ENCODE measurements at places on chromosomes 2 and 18.
A peak's percentile ranks its signal among the peaks of the same experiment; 100 is the strongest.

- no peak for DNase-seq
Measured at GRCh38 chr2:152511981-152512380, 177.0 kb downstream of the FMNL2 start.

DNA sequence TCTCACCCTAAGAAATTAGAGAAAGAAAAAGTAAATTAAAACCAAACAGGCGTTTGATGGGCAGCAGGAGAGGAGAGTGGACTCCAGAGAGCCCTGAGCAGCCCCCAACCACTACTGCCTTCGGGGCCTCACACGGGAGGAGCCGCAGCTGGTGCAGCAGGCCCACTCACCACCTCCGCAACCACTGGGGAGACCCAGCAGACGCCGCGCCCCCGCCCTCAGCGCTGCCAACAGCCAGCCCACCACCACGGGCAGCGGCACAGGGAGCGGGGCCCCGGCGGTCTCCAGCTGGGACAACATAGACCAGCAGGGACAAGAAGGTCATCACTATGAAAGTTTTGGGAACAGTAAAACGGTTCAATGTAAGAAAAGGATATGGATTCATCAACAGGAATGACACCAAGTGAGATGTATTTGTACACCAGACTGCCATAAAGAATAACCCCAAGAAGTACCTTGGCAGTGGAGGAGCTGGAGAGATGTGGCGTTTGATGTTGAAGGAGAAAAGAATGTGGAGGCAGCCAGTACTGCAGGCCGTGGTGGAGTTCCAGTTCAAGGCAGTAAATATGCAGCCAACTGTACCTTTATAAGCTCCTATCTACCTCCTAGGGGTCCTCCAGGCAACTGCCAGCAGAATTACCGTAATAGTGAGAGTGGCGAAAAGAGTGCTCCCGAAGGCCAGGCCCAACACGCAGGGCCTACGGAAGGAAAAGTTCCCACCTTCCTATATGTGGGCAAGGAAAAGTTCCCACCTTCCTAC, 76.5 kb downstream of the OLA1 start:
- DNase-seq: no peak

DNA sequence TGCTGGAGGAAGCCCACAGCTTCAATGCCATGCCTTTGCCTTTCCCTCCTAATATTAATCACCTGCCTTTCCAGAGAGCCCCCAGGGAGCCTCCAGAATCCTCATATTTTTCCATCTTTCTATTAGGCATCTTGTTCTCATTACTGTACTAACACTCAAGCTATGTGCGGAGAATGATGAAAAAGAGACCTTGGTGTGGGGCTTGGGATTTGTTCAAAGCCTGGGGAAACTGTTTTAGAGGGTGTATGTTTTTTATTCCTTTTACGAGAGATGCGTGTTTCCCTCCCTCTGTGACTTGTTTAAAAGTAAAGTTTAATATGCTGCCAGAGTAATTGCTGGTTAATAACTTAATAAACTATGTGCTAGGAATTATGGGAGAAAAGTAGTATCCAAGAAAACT, 102.4 kb upstream of the ZFP36L2 start:
- DNase-seq: no peak

DNA sequence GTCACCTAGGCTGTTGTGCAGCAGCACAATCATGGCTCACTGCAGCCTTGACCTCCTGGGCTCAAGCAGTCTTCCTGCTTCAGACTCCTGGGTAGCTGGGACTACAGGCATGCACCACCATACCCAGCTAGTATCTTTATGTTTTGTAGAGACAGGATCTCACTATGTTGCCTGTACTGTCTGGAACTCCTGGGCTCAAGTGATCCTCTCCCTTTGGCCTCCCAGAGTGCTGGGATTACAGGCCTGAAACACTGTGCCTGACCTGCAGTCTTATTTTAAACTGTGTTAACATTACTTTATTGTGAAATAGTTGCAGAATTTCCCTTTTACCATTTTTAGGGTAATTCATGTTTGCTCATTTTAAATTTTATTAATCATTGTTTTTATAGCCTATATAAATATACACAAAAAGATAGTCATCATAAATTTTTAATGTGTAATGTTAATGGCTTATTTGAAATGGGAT, 24.6 kb downstream of the EML4 start:
- DNase-seq: no peak

- no peak for DNase-seq
Measured at GRCh38 chr2:68850524-68850923, 20.7 kb downstream of the BMP10 start.

DNA sequence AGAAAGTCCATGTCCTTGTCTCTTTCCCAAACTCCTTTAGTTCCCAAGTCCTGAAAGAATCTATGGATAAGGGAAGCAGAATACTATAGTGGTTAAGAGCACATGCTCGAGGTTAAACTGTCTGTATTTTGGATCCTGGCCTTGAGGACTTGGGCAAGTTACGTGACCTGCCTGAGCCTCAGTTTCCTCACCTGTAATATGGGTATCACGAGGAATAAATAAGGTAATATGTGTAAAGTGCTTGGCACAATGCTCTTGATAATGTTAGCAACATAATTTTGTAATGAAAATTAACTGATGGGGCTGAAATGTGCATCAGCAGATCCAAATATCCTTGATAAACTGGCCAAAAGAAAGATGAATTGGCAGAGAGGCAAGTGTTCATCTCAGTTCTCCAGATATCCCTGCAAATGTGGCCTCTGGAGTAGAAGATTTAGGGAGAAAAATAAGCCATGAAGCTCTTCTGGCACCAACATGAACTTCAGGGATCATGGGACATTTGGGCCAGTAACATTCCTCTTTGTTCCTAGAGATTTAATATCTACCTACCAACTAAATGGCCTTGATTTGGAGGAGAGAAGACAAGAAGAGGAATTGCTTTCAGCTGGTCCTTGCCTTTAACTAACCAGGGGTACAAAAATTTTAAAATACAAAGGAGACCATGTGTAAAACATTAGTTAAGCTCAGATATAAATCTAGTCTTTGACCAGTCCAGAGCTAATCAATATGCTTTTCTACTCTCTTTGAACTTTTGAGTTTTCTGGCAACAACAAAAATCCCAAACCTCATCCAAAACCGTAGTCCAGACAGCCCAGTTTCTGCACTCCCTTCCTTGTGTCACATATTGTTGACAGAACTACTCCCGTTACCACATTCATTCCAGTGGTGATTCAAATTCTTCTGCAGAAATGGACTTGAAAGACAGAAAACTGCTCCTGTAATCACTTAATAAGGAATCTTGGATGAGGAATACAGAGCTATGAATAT, 52.7 kb upstream of the EML4 start:
- DNase-seq: no peak

GRCh38 chr2:198098918-198099317, 294.5 kb downstream of the PLCL1 start:
- no peak for DNase-seq

DNA sequence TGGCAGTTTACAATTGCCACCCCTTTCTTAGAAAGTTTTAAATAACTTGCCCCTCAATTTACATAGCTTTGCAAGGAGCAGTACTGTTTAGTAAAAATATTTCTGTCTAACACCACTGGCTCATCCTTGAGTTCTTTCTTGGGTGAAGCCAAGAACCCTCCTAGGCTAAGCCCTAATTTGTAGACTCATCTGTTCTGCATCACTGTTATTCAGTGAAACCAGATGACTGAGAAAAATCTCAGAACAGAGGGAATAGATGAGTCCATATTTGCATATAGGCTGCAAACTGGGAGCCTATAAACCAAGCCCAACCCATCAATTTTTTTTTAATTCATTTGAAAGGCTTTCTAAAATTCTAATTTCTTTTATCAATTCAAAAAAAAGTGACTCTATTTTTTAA, 161.4 kb upstream of the TFPI start:
- DNase-seq: no peak

DNA sequence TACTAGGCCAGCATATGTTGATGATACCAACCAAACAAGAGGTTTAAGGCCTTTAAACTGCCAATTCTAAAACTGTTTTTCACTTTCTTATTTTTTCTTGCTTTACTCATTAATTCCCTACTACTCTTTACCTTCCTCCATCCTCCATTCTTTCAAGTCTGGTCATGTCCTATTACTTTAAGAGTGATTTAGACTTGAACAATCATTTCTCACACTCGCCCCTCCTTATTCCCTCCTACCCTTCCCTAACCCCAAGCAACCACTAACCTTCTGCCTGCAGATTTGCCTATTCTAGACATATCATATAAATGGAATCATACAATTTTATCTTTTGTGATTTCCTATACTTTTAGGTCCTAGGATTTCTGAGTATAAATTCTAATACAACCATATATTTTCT, 127.7 kb downstream of the USP34 start:
- DNase-seq: no peak

DNA sequence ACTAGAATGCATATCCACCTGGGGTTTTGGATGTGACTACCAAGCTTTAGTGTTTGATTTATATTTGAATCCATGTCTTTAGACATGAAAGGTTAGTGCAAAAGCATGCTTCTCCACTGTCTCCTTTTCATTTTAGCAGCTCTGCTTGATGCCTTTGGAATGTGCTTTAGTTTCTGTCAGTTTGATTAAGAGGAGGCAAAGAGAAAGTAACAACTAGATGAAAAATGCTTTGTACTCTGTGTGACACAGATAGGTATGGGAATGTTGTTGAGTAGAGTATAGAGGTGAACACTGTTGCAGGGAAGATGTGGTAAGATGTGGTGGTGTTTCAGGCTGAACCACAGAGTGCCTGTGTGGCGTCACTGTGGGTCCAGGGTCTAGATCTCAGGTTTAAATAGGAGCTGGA, 19.8 kb downstream of the PIK3C3 start:
- no peak for DNase-seq

DNA sequence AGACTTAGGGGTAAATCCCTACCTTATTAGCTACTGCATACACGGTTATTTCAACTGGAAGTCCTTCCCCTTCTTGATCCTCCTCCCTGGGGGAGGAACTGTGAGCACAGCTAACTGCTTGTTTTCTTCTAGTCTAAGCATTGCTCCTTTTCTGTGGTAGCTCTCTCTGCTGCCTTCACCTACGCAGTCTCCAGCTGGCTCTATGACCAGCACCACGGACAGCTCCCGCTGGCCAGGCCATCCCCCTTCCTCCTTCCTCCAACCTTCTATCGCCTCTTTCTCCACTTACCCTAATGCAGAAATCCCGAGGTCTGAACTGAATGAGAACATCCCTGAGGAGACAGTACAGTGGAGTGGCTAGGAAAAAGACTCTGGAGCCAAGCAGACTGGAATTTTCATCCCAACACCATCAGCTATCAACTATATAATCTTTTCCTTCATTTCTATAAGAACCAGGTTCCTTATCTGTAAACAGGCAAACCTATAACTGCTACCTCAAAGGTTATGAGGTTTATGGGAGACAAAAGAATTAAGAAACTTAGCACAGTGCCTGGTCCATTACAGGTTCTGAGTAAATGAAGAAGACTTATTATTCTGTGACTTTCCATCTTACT, 4.7 kb upstream of the CFAP65 start:
- DNase-seq: peak; percentile 58

GRCh38 chr2:84959095-84959565, 11.8 kb upstream of the KCMF1 start:
- no peak for DNase-seq

DNA sequence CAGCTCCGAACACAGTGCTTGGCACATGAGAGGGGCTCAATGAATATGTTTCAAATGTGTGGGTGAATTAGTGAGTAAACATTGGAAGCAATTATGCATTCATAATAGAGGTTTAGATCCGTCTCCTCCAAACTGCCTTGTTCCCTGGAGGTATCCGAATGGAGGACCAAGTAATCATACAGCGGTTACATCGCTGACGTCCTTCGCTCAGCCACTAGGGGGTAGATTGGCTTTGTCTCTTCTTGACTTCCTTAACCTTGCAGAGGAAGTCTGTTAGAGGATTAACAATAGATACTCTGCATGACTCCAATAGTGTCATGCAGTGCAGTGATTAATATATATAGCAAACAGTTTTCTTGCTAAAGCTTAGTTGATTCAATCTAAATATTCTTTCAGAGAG, 517.0 kb downstream of the PTPRM start:
- no peak for DNase-seq

- DNase-seq: no peak
Measured at GRCh38 chr2:119860924-119861323, 101.2 kb downstream of the PTPN4 start.

GRCh38 chr2:188512456-188512855, 220.8 kb downstream of the GULP1 start:
- no peak for DNase-seq

DNA sequence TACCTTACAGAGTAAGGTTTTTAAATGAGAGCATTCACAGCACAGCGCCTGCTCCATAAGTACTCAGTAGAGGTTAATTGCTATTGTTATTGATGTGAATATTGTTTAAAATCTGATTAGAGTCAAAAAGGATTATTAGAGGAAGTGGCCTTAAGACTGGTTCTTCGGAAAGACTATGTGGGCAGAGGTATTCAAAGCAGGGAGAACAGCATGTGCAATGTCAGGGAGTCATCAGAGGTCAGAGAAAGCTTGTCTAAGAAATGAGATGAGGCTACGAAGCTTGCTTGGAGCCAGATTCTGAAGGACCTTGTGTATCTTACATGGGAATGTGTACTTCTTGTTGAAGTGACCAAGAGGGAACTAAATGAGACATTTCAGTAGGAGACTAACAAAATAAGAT, 49.8 kb downstream of the PMS1 start:
- DNase-seq: no peak

- no peak for DNase-seq
Measured at GRCh38 chr2:207616185-207616584, 9.0 kb downstream of the METTL21A start.

- no peak for DNase-seq
Measured at GRCh38 chr2:26355038-26355995, 8.7 kb upstream of the ADGRF3 start.

- DNase-seq: no peak
Measured at GRCh38 chr18:40417501-40417900, 1537.5 kb upstream of the PIK3C3 start.

GRCh38 chr2:105387225-105387624, 11.6 kb downstream of the FHL2 start:
- no peak for DNase-seq

DNA sequence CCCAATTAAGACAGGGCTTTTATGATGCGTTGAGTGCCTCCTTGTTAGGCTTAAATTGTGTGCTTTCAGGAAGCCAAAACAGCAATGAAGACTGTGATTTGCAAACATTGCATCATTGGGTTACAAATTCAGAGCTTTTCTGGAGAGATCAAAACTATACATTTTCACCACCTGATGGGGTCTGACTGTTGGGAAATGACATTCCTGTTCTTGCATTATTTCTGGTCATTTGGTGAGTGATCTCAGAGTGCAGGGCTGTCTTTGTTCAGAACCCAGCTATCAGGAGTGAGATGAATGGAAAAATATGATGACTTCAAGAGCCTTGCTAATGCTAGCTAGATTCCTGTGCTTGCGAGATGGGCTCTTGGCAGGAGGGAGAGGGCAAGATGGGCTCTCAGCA, 39.1 kb downstream of the SH3RF3 start:
- DNase-seq: no peak

DNA sequence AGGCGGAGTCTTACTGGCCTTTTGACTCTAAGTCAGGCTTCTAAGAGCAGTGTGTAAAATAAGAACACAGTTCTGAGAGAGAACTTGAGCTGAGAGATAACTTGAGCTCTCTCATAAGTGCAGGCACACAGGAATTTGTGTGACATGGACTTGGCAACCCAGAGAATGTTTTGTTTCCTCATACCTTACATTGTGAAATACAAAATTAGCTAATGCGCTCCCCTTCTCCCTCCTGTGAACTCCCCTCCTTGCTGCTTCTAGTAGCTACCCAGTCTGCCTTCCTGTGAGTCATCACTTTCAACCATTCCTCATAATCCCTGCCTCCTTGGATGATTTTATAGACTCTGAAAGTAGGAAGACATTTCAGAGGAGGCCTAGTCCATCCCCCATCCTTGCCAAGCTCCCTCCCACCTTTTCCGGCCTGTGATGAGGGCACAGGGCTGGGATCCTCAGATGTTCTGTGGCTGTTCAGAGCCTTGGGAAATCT, 22.6 kb downstream of the FER1L5 start:
- DNase-seq: no peak

- DNase-seq: no peak
Measured at GRCh38 chr2:69017080-69017479, 4.1 kb downstream of the ANTXR1 start.

Data from activated effector memory CD4-positive, alpha-beta T cell treated with anti-CD3 and anti-CD28 coated beads, Interleukin-2, amount 50 U/mL, for 16 hours (primary cell).